ENCODE measurements at places on chromosomes 16 and 17. TPM values are rescaled to one million over a fixed set of nuclear protein-coding genes. Genes with fewer than 3 reads are reported as not detected.

NPTX1 gene
- 0.25 TPM for total RNA-seq

LLGL2 gene
- 90.6 TPM for total RNA-seq

DNA sequence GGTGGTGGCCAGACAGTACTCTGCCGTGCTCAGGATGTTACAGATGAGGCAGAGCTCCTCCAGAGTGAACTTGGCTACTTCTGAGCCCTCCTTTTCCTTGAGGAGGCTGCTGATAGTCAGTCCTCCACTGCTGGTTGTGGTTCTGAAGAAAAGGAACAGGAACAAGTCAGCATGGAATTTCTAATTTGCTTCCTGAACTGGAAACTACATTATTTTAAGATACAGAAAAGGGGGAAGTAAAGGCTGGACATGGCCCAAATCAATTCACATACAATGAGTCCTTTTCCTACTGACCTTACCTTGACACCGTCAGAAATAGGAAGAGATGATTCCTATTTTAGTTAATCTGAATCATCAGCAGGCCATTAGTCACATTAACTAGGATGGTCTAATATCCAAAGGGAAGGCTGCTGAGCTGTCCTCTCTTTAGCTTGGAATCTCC lies 154.2 kb downstream of the VPS53 start:
- DNase-seq, result no peak

GRCh38 chr17:81713004-81713555 lies 996 bp downstream of the SLC25A10 start:
- DNase-seq, result no peak

GRCh38 chr17:60463157-60463835 lies 41.0 kb downstream of the CHCT1 start:
- no peak for DNase-seq

- DNase-seq, result peak; percentile 96
Measured at GRCh38 chr16:56637814-56638750, at the start of gene MT1A. TSS of gene MT1A (plus strand) at chr16:56638666. CDS start at chr16:56638739, 73 bp downstream.
